ENCODE measurements at places on chromosomes 16 and 17.

DNA sequence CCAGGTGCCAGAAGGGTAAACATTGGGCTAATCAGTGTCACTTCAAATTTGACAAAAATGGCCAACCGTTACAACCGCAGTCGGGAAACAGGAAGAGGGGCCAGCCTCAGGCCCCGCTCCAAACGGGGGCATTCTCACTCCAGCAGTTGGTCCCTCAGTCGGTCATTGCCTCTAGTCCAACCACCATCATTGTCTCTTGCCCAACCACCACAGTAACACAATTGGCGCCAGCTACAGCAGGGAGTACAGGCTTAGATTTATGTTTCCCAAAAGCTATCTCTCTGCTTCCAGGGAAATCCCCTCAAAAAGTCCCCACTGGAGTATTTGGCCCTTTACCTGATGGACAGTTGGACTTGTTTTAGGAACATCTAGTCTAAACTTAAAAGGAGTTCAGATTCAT, 20.3 kb downstream of the ALOX15B start:
- peak; percentile 17 for DNase-seq

DNA sequence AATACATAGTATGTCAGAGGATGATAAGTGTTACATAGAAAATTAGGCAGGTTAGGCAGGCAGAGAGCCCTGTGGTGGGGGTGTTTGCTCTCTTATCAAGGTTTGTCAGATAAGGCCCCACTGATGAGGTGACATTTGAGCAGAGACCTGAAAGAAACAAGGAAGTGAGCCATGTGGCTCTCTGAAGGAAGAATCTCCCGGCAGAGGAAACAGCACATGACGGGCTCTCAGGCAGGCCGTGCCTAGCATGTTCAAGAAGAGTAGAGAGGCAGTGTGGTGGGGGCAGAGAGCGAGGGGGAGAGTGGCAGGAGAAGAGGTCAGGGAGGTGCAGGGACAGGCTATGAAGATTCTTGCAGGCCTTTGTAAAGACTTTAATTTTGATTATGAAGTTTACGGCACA, 82.0 kb upstream of the ASIC2 start:
- DNase-seq: no peak

- no peak for DNase-seq
Measured at GRCh38 chr17:56929362-56929969, 15.6 kb upstream of the TRIM25 start.

DNA sequence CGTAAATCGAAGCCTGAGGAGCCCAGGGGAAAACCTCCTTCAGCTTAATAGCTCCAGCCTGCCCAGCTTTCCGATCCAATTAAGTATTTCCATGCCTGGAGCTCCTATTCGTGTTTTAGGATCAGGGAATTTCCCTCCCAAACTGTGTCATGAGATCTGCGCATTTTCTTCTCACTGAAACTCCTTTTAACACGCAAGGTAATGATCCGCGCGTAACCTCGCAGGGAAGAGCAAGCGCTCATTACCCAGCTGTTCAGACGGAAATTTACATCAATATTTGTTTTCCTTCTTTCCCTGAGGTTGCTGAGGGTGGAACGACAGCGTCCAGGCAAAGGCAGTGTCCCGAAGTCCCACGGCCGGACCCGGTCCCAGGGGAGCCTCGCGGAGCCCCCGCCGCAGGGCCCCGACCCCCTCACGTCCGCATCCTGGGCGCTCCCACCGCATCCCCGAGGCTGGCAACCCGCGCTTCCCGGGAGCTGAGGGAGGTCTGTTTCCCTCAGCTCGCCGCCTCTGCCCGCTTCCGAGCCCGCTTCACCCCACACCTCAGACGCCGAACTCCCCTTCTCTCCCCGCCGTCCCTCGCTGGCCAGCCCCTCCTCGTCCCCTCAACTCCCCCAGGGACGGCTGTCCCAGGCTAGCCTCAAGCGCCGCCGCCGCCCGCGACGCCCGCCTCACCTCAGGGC, 415 bp downstream of the ABCA5 start:
- no peak for DNase-seq

All from activated naive CD4-positive, alpha-beta T cell treated with anti-CD3 and anti-CD28 coated beads, Interleukin-2, amount 10 ng/mL, durations not matched to agents 7 days and 5 days (primary cell).